Astrocyte (in vitro differentiated cells and primary cell): ENCODE measurements at places on chromosomes 12 and 14.

DNA sequence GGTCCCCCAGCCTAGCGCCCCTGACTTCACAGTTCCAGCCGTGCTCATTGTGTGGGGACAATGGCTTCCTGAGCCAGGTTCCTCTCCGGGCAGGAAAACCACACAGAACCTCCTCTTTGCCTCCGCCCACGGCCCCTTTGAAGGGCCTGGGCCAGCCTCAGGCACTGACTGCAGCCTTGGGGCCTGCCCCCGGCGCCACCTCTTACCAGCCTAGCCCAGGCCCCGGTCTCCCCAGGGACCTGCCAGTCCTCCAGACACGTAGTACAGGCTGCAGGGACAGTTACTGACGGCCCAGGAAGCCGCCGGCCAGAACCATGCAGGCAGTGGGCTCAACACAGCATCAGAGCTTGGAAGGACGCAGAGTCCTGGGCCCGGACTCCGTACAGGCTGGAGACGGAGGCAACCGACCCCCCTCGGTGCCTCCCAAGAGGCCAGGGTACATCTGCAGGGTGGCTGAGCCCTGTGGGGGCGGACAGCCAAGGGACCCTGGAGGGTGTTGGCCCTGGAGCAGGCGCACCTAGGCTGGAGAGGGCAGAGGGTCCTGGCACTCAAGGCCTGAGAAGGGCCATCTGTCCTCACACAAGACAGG, 20.9 kb upstream of the NUDT14 start:
- DNase-seq = no peak

GRCh38 chr12:4472046-4472445, 26.4 kb upstream of the FGF6 start:
- DNase-seq = no peak

DNA sequence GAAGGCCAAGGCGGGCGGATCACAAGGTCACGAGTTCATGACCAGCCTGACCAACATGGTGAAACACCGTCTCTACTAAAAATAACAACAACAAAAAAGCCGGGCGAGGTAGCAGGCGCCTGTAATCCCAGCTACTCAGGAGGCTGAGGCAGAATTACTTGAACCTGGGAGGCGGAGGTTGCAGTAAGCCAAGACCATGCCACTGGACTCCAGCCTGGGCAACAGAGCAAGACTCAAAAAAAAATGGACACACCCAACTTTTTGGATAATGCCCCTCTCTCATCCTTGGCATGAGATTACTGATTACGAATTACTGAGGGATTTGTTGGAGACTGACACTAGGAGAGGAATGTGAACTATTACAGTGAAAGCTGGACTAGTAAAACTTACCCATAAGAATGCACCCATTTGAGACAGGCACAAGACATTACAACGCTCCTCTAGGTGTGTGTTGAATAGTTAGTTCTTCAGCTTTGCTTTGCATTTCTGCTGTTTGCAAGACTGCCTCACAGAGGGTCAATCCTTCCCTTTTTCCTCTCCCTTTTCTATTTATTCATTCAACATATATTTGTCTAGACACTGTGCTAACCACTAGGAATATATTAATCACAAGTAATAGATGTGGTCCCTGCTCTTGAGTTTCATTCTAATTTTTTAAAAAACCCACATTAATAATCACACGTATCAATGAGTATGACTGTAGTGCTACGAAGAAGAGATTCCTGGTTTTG, 46.0 kb upstream of the OR5AU1 start:
- DNase-seq = no peak

- DNase-seq = no peak
Observed at GRCh38 chr14:68893566-68893965, 85.5 kb downstream of the ACTN1 start.

DNA sequence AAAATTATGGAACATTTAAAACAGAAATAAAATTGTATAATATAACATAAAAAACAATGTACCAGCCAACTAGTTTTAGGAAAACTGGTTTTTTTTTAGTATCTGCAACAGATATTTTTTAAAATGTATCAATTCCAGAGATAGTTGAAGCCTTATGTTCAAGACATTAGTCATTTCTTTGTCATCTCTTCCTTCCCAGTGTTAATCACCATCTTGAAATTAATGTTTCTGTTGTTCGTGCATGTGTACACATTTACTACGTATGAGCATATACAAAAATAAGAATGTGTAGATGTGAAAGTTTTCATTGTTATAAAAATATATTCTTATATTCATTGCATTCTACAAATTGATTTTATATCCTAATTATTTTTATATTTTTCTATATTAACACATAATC, 1062.1 kb downstream of the SLC6A15 start:
- DNase-seq = no peak

GRCh38 chr12:127723251-127723650, 543.7 kb upstream of the TMEM132C start:
- DNase-seq = no peak

GRCh38 chr12:29957835-29958234, 174.1 kb upstream of the TMTC1 start:
- no peak for DNase-seq

DNA sequence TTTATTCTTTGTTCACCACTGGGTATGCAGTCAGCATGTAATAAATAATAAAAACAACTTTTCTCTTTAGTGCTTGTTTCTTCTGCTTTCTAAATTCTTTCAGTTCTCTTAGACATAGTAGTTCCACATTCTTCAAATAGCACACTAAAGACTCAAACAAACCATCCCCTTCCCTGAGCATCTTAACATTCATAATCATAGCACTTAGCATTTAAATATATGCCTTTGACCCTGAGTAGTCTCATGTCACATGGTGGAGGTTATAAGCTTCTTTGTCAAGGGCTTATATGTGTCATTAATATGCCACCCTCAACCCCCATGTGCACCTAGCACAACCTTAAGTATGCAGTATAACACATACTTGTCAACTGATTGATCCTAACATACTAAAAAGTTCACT, 212.7 kb downstream of the PHLDA1 start:
- DNase-seq = peak; percentile 51

- no peak for DNase-seq
Observed at GRCh38 chr12:121806009-121806545, 2.3 kb downstream of the SETD1B start.

- no peak for DNase-seq
Observed at GRCh38 chr14:96622926-96623325, 120.7 kb downstream of the PAPOLA start.

DNA sequence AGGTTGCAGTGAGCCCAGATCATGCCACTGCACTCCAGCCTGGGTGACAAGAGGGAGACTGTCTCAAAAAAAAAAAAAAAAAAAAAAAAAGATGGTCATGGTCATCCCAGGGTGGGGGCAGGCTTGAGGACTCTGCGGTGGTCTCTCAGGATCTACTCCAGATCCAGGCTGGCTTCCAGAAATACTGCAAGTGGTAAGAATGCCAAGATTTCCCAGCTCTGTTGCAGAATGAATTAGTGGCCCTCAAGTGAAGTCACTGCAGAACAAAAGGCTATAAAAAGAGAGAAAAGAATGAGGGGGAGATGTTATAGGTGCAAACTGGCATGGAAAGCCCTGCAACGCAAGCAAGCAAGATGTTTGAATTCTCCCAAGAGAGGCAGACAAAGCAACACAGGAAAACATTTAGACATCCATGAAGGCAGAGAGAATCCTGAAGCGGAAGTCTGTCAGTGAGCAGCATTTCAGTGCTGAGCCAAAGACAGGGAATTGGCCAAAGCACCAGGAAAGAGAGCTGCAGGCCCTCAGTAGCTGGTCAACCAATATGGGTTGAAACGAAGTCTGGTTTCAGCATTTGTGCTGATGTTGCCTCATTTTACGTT, 31.9 kb upstream of the ETFBKMT start:
- DNase-seq = no peak

DNA sequence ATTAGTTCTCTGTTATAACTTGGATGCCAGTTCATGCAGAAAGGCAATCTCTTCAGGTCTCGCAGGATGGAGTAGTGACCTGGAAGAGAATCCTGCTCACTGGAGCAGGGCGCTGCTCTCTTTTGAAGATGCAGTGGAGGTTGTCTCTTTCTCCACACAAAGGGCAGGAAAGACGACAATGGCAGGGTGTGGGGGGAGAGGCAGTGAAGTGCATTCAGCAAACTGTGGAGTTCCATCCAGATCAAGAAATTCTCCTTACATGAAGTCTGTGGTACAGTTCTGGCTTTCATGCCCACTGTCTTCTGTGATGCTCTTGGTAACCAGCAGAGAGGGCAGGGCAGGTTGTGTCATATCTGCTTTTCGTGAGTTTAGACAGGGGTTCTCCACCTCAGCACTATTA, 6.6 kb upstream of the PPP2R5C start:
- no peak for DNase-seq

- no peak for DNase-seq
Observed at GRCh38 chr14:56995010-56995409, 184.7 kb upstream of the OTX2 start.

GRCh38 chr12:132286912-132287311, 42.5 kb downstream of the GALNT9 start:
- no peak for DNase-seq

GRCh38 chr12:42364692-42365091, 38.7 kb downstream of the PPHLN1 start:
- DNase-seq = no peak

DNA sequence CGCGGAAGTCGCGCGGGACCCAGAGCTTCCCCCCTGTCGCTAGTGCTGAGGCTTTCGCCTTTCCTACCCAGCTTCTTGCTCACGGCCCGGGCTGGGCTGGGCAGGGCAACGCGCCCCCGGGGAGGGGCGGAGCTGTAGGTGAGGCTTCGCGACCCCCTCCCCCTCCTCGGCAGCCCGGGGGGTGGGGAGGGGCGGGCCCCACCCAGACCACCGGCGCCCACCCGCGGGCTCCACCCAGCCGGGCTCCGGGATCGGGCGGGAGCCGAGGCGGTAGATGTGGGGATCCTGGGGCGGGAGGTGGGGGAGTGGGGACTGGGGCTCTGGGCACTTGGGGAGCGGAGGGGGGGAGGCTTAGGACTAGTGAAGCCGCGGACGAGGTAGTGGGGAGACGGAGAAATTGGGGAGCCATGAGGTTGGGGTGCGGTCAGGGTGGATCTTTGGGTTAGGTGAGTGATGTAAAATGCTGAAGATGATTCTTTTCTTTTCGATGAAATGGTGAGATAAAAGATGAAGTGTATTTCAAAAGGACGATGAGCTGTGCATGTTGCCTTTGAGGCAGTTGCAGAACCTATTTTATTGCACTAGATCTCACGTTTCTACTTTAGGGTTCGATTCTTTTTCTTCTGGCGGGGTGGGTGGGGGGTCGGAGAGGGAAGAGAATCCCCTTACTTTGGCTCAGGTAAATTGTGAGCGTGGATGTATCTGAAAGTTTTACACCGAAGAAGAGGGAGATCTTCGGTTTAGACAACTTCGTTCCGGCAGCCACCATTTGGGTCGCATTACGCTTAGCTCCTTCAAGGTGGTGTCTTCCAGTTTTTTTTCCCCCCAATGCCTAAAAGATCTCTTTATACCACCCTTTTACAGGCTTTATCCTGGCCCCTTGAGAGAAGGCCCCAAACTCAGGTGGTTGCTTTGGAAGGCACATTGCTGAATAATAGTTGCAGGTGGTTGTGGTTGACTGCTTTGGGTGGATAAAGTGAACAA, 619 bp downstream of the ERC1 start:
- DNase-seq = no peak
